ENCODE measurements at places on chromosomes 6 and 20.

DNA sequence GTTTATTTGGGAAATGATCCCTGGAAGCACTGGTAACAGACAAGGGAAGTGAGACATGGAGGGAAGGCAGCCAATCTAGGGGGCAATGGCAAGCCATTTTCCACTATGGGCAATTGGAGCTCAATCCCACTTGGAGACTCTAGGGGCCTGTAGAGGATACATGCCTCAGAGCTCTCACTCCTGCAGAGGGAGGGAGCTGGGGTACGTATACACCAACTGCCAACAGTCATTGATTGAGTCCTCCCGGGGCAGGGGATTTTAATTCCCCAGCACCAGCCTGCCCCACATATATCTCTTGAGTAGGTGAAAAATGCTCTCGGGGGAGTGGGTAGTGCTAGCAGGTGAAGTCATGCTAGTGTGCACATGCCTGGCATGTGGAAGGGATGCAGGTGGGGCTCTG, 78.9 kb upstream of the KCNK16 start:
- no peak for DNase-seq

- peak; percentile 74 for DNase-seq
These were observed 15.5 kb downstream of the TPD52L1 start for GRCh38 chr6:125169058-125169457.

DNA sequence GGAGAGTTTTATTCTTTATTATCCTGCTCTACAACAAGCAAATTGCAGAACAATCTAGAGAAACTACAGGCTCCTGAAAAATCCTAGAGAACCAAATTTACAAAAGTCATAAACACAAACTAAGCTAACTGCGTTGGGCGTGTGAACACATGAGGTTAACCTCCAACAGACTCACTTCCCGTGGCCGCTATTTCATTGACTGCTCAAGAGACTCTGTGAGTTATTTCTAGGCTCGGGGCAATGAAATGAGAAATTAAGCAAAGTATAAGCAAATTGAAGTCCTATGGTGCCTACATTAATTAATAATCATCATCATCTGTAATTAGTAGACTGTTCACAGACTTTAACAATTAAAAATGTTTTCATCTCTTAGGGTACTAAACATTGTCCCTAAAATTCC, 100.0 kb downstream of the MBOAT1 start:
- no peak for DNase-seq

DNA sequence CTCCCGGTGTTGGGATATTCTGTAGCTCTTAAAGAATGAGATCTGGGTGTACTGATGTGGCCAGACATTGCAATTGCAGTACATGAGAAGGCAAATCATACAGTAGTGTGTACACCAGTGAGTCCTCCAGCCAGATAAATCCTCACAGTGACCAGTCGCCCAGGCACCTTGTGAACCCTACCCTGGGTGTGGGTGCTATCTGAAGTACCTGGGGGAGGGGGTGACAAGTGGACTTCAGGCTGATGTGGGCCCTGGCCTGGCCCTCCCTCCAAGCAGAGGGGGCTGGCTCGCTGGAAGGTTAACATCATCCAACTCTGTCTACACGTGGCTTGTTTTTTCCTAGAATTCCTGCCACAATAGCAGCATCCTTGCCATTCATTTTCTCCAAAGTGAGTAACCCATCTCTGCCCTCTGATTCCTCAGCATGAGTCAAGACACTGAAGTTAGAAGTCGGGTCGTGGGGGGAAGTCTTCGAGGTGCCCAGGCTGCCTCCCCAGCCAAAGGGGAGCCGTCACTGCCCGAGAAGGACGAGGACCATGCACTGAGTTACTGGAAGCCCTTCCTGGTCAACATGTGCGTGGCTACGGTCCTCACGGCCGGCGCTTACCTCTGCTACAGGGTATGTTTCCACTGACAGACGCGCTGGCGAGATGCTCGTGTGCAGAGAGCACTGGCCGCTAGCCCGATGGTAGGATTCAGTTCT, 70.8 kb downstream of the PTPN1 start:
- DNase-seq: no peak

DNA sequence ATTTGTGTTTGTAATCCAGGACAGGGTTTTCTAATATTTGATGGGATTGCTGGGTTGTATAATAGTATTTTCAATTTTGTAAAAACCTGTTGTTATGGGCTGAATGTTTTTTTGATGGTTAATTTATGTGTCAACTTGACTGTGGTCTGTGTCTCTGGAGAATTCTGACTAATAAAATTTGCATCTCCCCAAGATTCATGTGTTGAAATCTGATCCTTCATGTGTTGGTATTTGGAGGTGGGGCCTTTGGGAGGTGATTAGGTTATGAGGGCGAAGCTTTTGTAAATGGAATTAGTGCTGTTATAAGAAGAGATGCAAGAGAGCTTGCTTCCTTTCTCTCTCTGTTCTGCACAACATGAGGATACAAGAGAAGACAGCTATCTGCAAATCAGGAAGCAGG, 48.7 kb upstream of the SAMD5 start:
- DNase-seq: no peak

DNA sequence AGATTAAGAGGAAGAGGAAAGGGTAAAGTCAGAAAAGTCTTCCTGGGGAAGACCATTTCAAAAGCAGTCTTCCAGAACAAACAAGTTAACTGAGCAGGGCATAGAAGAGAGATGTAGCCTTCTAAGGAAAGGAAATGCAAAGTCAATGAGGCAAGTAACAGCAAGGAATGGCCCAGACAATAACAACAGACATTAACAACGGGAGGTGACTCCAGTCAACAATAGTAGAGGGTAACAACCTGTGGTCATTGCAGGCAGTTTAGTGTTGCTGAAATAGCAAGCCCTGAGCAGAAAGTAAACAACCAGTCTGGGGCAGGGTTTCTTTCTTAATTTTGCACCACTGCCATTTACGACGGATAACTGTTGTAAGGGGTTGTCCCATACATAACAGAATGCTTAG, 2.1 kb downstream of the MDN1 start:
- DNase-seq: no peak

GRCh38 chr6:14984519-14984853, 261.4 kb upstream of the JARID2 start:
- DNase-seq: peak; percentile 16

DNA sequence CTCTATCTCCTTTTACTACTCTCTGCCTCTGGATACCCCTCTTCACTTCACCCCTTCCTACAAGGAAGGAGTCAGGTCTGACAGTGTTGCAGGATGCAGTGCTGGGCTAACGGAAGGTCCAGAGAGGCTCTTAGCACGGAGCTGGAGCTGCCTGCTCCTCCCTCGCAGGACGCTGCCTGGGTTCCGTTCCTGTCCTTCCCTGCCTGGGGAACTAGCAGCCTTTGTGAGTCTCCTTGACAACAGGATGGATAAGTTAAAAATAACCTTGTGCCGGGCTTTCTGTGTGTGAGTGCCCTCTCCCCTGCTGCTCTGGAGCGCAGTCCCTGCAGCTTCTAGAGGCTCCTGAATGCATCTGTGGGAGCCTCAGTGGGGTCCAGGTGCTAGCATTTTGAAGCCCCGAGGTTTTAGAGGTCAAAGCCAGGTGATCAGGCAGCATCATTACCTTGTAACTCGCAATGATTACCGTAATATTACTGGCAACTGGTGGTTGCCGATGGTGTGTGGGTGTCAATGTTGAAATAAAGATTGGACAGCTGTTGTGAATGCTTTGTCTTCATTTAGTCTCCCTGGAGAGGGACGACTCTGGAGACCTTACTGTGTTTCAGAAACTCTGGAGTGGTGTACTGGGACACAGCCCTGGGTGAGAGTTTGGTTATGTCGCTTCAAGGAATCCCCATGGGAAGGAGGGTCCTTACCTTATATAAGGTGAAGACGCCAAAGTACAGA, 44.4 kb downstream of the CDS2 start:
- no peak for DNase-seq

DNA sequence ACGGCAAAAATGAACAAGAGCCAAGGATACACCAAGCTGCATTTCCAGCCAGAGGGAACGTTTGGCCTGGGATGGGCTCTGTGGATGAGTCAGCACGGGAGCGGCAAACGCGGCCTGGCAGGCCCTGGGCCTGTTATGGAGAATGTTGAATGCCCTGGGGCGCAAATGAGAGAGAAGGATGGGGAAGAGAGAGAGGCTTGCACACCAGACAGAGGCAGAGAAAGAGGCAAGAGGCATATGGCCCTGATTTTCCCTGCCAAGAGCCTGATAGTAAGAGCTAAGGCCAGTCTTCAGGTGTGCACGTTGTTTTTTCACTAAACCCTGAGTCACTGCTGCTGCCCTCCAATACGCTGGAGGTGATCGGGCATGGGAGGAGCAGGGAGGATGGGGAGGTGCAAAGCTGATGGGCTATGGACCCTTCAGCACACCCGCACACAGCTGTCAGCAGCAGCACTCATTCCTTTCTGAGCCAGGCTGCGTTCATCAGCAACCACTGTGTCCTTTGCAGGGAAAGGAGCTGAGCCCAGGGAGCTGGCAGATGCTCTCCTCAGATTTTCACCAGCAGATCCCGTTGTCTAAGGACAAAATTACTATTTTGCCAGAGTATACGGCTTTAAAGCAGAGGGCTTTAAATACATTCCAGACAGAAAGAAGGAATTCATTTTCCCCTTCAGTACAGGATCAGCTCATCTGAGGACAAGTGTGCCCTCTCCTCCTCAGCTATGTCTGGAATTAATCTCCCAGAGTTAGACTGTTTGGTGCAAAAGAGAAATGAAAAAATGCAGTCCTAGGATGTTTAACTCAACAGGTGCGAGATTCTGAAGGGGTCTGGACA, 61.7 kb upstream of the SLC22A23 start:
- peak; percentile 76 for DNase-seq

- DNase-seq: peak; percentile 35
These were observed 78.4 kb downstream of the RNASET2 start for GRCh38 chr6:166877906-166878305.

- DNase-seq: no peak
These were observed 73.2 kb downstream of the NPEPL1 start for GRCh38 chr20:58765780-58766179.

GRCh38 chr20:57654363-57654997, 34.3 kb upstream of the ZBP1 start:
- DNase-seq: peak; percentile 62

DNA sequence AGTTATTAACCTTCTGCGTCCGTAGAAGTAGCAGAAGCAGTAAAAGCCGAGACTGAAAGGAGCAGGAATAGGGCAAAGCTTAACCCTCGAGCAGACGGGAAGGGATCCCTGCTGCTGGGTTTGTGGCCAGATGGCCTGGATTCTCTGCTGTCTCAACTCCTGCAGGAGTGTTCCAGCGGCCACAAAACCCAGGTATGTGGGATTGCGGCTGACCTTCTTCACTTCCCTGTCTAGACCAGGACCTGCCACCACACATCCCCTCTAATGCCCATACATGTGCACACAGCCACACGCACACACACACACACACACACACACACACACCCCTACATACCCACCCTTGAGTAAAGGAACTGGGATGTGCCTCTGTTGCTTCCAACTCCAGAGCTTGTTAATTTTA, 33.1 kb upstream of the TNFRSF21 start:
- DNase-seq: no peak

DNA sequence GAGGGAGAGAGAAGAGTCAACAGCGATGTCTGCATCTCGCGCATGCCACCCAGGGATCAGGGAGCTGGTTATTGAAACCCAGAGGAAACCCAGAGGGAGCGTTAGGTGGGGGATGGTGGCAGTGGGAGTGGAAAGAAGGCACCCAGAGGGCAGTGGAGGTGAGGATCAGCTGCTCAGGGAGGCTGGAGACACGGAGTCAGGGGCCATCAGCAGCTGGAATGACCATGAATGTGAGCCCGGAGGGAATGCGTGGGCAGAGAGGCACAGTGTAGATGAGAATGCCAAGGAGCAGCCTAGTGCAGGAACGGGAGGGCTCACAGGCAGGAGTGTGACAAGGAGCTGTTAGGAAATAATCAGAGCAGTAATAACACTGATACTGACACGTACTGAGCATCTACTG, 36.2 kb downstream of the RSPO4 start:
- no peak for DNase-seq

- peak; percentile 17 for DNase-seq
These were observed 8.7 kb downstream of the ZHX3 start for GRCh38 chr20:41308726-41309413.

DNA sequence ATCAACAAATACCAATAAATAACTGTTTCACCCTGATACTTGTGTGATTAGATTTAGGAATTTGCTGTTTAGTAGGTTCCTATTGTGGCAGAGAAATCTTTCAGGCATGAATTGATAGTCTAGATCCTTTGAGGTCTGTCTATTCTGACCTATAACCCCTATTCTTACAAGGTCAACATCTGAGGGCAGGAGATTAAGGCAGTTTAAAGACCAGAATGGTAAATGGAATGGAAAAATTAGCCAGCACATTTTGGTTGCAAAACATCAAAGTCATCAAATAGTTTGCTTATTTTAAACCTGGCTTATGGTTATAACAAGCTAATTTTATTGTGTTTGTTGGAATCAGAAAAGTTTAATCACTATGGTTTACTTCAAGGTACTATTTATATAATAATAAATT, 78.4 kb downstream of the LIN28B start:
- no peak for DNase-seq

DNA sequence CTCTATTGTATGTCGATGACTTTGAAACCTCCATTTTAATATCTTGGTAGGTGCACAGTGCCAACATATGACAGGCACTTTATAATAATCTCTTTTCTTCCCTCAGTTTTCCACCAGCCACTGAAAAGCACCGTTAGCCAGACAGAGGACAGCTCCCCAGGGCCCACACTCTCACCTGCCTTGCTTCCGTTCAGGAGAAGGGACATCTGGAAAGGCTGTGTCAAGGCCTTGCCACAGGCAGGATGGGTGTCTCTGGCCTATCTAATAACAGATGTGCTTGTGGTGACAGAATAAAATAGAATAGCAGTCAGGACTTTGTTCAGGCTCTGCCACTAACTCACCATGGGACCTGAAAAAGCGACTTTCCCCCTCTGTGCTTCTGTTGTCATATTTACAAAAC, 75.5 kb upstream of the CCDC167 start:
- no peak for DNase-seq

- DNase-seq: peak; percentile 25
These were observed 31.5 kb downstream of the RAB44 start for GRCh38 chr6:36729161-36729524.

GRCh38 chr20:52438326-52438963, 246.9 kb upstream of the ZFP64 start:
- DNase-seq: no peak

DNA sequence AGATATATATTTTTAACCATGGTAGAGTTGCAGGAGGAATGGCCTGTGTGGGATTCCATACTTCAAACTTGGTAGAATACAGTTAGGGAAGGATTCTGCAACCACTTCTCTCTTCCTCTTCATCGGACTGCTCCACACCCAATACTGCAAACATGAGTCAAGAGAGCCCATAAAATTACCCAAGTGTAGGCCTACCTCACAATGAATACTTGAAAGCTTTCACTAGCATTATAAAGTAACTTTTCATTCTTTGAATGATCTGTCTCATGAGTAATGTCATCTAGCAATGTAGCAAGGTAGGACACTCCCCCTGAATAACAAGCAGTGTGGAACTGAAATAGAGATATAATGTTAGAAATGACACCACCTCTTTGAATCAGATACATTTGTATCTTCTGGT, 79.4 kb downstream of the FOXC1 start:
- no peak for DNase-seq

DNA sequence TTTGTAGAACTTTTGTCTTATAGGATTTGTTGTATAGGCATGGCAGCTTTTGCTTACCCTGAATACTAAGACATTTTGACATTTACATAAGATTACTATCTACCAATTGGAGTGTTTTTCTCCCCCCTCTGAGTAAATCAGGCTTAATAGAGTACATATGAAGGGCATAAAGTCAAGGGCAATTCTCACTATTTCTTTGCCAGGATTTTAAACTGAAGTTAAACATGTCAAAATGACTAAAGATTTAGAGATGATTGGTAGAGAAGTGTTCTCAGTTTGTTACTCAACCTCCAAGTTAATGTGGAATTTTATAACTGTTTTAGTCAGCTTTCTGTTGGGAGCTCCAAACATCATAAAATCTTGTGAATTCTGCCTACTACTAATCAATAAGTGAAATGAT, 157.8 kb downstream of the CDKAL1 start:
- DNase-seq: peak; percentile 47
